NCI-H1694 (cell line): ENCODE measurements at places on chromosomes 1 and 21.

DNA sequence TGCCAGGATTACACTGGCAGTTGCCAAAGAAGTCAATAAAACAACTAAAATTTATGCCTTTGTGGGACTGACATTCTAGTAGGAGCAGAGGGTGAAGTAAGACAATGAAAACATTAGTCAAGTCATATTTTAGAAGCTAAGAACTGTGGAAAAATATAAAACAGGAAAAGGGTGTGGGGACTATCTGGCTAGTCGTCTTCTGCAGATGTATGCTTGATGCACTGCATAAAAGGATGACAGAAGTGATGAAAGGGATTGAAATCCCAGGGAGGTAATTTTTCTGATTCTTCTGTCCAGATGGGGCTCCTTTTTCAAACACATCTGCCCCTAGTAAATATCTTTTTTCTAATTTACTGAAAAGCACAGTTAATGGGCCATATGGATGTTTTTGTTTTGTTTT lies 706.3 kb downstream of the ADGRL2 start:
- DNase-seq: peak; percentile 58

GRCh38 chr1:227604446-227604845 lies 41.1 kb downstream of the ZNF678 start:
- no peak for DNase-seq

DNA sequence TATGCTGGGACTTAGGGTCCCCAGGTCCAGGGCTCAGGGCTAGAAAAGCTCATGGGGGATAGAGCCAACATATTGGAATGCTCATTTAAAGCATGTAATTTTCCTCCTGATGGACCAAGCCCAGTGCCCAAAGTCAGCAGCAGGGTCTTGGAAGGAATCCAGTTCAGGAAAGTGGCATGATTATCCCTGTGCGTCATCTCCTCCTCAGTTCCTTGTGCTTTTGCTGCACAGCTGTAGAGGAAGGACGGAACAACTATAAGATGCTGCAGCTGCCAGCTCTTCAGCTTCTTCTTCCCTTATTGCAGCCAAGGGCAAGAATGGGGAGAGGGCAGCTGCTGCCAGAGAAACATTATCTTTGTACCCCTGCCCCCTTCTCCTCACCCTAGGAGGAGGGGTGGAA lies 58.4 kb downstream of the OVGP1 start:
- no peak for DNase-seq

- DNase-seq: no peak
These were observed 2.8 kb upstream of the FAM131C start for GRCh38 chr1:16076031-16076864.

DNA sequence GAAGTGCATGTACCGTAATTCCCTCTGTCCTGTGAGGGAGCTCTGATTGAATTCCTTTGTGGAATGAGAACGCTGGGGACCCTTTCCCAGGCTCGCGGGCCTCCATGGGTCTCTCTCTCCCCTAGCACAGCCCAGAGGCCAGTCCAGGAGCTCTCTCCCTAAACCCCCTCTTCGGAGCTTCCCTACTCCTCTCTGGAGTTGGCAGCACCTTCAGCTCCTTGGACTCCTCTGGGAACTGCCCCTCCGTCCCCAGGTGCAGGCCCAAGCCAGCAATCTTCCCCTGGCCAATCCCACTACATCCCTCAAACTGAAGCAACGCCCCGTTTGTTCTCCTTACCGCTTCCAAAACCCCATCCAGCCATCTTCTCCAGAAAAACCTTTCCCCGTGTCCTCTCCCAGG lies 10.5 kb upstream of the SYNC start:
- no peak for DNase-seq

DNA sequence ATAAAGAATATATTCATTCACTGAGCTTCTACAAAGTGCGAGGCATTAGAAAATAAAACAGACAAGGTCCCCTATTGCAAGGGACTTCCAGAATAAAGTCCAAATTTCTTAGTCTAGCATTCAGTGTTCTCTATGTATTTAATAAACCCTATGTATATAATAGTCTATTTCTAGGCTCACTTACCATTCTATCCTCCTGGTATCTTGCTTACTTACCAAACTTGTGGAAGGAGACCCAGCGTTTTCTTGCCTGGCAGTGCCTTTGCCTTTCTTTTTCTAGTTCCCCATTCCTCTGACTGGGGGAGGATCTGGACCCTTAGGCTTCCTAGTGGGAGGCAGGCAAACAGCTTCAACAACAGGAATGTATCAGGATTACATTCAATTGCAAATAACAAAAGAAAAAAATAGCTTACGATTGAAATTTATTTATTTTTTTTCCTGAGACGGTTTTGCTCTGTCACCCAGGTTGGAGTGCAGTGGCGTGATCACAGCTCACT lies 690 bp upstream of the RNF19B start:
- DNase-seq: no peak

DNA sequence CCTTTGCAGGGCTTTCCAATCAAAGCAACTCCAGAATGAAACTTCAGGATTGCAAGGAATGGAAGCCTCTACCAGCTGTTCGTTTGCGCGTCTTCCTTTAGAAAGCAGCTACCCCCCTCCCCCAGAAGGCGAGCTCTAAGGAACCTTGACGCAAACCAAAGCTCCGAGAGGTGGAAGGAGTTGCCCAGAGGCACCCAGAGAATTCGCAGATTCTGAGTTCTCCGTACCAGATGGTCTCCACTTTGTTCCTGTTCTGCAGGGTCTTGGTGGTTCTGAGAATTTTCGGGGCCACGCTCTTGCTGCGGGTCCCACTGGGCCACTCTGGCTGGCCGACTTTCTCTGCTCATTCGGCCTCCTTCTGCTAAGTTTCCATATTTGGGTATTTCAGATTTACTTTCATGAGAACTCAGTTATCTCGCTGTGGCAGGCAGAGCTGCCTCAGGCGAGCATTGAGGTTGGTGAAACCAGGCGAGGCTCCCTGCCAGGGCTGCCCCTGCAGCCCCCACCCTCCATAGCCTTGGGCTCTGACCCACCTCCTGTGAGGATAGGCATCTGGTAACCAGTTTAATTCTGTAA lies 801 bp downstream of the TRAF5 start:
- peak; percentile 33 for DNase-seq

DNA sequence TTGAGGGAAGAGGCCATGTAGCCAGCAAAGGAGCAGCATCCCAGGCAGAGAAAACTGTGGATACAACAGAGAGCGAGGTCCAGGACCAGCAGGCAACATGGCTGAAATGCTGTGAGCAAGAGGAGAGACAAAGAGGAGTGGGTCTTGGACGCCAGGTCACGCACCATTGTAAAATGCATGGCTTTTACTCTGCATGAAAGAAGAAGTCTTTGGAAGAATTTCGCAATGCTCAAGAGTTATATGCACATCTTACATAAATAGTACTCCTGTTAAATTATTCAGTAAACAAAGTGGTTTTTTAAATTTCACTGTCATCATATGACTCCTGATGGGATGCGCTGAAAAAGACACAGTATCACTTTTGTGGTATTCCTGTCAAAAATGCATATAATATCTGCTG lies 3.5 kb downstream of the CD244 start:
- no peak for DNase-seq
